Kidney epithelial cell (primary cell): ENCODE measurements at places on chromosomes 1 and 21.

DNA sequence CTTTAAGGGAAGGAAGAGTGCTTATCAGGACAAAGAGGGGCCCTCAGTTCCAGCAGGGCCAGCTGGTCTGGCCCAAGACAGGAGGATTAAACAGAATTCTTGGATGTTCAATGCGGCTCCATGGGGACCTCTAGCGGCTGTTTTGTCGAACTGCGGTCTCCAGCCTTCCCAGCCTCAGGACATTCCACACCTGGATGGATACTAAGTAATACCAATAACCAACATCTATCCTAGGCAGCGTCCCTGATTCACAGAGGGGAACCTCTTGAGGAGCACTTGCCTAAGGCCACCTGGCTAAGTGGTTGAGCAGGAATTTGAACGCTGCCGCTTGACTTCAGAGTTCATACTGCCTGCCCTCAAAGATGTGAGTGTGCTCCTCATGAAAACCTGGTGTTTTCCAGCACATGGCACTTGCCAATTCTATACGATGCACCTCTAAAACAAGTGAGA, 15.5 kb upstream of the CD247 start:
- DNase-seq: no peak

- DNase-seq: no peak
Observed at GRCh38 chr1:9883585-9884449, 26.3 kb downstream of the CTNNBIP1 start.

DNA sequence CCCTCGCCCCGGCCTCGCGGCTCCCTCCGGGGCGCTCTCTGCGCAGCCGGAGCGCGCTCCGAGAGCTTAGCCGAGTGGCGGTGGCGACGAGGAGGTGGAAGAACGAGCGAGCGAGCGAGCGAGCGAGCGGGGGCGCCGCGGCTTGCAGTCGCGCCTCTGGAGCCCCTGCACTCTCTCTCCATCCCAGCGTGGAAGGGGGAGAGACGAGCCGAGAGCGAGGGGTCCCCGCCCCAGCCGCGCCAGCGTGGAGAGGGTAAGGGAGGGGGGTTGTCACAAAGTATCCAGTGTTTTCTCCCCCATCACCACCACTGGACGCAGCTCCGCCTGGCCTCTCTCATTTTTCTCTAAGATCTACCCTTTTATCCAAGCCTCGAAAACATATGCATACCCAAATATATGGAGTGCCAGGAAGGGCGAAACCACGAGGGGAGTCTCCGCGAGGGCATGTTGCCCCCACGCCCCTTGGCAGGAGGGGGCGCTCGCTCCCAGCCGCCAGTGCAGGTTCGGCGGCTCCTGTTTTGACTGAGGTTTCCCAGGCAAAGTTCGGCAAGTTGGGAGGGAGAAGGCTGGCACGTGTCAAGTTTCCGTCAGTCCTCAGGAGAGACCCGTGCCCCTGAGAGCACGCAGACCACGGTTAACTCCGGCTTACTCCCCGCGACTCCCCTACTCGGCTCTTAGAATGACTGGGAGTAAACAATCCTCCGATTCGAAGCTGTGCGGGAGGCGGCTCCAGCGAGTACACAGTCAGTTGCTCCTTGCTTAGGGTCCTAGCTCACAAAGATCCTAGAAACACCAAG, 569 bp upstream of the DAB1 start:
- DNase-seq: no peak

DNA sequence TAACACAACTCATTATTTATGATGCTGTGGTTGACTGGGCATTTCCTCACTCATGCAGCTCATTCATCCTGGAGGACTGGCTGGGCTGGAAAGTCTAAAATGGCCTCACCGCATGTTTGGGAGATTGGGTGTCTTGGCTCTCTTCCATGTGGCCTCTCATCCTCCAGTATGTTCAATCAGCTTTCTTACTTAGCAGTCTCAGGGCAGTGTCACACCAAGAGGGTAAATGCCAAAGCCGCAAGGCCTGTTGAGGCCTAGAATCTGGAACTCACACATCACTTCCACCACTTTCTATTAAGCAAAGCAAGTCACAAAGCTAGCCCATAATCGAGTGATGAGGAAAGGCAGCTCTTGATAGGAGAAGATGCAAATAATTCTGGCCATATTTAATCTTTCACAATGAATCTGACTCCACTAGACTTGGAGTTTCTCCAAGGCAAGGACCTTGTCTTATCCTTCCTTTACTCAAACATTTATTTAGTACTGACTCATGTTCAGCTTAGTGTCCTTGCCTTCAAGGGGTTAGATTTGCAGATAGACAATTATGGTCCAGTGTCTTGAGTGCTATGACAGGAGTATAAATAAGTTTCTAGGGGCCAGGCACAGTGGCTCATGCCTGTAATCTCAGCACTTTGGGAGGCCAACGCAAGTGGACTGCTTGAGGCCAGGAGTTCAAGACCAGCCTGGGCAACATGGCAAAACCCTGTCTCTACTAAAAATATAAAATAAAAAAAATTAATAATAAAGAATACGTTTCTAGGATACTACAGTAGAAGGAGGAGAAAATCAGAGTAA, 45.1 kb downstream of the TMEM53 start:
- DNase-seq: no peak

GRCh38 chr1:38183747-38184146, 137.2 kb upstream of the POU3F1 start:
- no peak for DNase-seq

GRCh38 chr1:39828734-39829133, 40.1 kb upstream of the BMP8B start:
- DNase-seq: no peak

- no peak for DNase-seq
Observed at GRCh38 chr1:66330722-66331141, 203.2 kb upstream of the SGIP1 start.

- DNase-seq: peak; percentile 2
Observed at GRCh38 chr21:17003258-17003615, 509.6 kb upstream of the CXADR start.

DNA sequence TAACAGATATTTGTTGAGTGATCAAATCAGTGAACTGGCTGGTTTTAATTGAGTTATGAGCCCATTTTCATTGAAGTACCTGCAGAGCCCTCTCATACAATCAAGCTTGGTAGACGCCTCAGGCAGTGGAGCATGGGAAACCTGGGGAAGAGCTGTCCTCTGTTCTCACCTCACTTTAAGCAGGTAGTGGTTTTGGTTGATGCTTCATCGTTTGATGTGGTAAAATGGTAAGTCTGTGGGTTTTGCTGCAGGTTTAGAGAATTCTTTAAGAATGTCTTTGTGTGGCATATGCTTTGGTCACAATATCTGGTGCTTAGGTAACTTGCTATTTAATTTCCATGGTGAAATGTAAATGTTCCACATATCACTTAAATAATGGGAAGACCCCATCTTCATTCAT, 10.0 kb downstream of the LAMC1 start:
- no peak for DNase-seq

GRCh38 chr1:42830631-42831030, 13.4 kb upstream of the SVBP start:
- DNase-seq: no peak

GRCh38 chr21:23951251-23951650, 1656.0 kb downstream of the MRPL39 start:
- no peak for DNase-seq
